ENCODE measurements at places on chromosomes 2 and 18.

DNA sequence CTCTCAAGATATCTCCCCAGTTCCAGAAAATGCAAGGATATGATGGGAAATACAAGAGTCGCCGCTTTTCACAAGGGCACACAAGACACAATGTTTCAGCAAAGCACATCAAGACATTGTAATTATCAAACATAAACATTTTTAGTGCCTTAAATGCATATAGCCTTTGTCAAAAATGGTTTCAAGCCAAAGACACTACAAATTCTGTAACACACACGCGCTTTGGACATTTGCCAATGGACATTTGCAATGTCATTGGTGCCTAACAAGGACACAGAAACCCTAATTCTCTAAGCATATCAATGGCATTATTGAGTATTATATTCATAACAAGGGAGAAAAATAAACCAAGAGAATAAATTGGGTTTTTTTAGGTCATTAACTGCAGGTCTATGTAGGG lies 16.1 kb downstream of the ADD2 start:
- DNase-seq = no peak

- no peak for DNase-seq
Observed at GRCh38 chr2:142008135-142008744, 122.6 kb downstream of the LRP1B start.

DNA sequence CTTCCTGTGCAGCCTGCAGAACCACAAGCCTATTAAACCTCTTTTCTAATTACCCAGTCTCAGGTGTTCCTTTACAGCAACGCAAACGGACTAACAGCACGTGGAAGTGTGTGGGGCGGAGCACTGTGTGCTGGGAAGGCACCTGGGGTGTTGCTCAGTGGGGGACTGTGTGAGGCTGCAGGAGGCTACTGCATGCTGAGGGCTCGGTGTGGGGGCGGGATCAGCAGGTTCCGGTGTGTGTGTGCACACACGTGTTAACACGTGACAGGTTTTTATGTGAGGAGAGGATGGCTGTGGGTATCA lies 58.9 kb downstream of the ANKMY1 start:
- no peak for DNase-seq

DNA sequence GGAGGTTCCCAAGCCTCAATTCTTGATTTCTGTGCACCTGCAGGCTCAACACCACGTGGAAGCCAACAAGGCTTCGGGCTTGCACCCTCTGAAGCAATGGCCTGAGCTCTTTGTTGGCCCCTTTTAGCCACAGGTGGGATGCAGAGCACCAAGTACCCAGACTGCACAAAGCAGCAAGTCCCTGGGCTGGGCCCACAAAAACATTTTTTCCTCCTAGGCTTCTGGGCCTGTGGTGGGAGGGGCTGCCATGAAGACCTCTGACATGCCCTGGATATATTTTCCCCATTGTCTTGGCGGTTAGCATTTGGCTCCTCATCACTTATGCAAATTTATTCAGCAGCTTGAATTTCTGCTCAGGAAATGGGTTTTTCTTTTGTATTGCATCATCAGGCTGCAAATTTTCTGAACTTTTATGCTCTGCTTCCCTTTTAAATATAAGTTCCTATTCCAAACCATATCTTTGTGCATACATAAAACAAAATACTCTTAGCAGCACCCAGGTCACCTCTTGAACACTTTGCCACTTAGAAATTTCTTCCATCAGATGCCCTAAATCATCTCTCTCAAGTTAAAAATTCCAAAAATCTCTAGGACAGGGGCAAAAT lies 9.0 kb upstream of the MATN3 start:
- DNase-seq = no peak

DNA sequence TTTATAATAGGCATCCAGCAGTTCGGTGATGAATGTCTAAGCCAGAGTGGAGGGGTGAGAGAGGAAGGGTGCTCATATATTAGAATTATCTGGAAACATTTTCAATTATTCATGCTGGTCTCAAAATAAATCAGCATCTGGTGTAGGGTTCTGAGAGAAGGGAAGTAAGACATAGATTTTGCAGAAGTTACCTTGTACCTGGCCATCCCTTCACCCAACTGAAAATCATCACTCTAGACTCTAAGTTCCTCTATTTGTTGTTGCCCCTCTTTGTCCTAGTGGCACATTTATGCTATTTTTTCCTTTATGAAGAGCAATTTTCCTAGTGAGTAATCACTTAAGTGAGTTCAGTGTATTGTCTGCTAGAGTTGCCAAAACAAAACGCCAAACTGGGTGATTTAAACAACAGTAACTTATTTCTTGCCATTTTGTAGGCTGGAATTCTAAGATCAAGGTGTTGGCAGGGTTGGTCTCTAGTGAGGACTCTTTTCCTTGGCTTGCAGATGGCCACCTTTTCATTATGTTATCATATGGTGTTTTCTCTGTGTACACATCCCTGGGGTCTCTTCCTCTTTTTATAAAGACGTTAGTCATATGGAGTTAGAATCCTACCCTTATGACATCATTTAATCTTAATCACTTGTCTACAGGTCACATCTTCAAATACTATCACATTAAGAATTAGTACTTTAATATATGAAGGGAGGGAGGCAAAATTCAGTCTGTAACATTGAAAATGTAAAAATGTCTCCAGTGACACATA lies 129.9 kb upstream of the KLHL14 start:
- DNase-seq = no peak
